ENCODE measurements at places on chromosomes 3 and 15.

DNA sequence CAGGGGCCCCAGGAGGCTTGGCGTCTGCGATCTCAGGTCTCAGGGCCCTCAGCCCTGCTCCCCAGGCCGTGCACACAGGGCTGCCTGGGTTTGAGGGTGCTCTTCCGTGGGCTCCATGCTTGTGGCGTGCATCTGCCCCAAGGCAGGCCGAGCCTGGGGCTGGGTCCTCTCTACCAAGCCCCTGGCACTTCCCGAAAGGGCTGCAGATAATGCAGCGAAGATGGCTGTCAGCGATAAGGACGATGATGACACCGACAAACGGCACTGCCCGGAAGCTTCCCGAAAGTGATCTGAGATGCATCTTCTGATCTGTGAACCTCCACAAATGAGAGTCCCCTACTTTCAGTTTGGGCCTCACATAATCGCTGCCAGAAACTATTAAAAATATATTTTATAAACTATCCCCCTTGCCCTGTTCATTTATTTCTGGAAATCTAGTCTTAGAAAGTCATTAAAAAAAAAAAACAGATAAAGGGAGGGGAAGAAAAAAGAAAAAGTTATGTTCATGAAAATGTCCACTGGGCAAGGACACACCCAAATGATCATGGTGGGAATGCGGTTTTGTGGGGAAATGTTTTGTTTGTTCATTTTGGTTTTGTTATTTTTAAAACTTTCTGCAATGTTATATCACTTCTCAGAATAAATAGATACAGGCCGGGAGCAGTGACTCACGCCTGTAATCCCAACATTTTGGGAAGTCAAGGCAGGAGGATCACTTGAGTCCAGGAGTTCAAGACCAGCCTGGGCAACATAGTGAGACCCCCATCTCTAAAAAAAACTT lies 51.5 kb downstream of the RPN1 start:
- DNase-seq: no peak

- no peak for DNase-seq
Observed at GRCh38 chr3:147367676-147368075, 38.7 kb downstream of the ZIC4 start.

GRCh38 chr3:190048932-190049441 lies 71.7 kb downstream of the P3H2 start:
- DNase-seq: peak; percentile 26

DNA sequence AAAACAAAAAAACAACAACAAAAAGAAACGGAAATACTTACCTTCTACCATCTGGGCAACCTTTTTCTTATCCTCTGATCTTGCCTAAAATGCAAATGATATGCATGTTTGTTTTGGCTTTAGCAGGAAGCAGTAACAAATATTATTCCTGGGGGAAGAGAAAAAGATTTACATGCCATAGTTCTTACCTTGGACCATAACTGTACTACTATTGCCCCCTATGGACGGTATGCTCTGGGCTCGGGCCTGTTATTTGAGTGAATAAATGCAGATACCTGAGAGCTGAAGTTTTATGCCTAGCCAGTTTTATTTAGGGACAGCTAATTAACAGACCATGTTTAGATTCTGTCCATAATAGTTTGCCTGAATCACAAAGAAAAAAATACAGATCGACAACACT lies 12.6 kb upstream of the STARD5 start:
- DNase-seq: no peak

DNA sequence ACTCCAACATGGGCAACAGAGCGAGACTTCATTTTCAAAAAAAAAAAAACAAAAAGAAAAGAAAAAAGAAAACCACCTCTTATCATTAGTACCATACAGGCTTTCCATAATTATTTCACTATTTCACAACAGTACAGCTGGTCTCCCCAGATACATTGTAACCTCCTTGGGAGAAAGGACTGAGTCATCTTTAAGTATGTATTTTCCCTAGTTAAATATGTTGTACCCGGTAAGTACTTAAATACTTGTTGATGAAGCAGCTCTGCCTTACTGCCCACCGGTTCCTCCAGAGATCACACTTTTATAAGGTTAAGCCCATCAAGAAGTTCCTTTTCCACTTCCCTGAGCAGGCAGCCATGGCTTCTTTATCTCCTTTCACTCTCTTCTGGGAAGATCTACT lies 789.5 kb upstream of the CFAP20DC start:
- DNase-seq: no peak

- DNase-seq: no peak
Observed at GRCh38 chr15:25668236-25668795, 194.8 kb downstream of the ATP10A start.

DNA sequence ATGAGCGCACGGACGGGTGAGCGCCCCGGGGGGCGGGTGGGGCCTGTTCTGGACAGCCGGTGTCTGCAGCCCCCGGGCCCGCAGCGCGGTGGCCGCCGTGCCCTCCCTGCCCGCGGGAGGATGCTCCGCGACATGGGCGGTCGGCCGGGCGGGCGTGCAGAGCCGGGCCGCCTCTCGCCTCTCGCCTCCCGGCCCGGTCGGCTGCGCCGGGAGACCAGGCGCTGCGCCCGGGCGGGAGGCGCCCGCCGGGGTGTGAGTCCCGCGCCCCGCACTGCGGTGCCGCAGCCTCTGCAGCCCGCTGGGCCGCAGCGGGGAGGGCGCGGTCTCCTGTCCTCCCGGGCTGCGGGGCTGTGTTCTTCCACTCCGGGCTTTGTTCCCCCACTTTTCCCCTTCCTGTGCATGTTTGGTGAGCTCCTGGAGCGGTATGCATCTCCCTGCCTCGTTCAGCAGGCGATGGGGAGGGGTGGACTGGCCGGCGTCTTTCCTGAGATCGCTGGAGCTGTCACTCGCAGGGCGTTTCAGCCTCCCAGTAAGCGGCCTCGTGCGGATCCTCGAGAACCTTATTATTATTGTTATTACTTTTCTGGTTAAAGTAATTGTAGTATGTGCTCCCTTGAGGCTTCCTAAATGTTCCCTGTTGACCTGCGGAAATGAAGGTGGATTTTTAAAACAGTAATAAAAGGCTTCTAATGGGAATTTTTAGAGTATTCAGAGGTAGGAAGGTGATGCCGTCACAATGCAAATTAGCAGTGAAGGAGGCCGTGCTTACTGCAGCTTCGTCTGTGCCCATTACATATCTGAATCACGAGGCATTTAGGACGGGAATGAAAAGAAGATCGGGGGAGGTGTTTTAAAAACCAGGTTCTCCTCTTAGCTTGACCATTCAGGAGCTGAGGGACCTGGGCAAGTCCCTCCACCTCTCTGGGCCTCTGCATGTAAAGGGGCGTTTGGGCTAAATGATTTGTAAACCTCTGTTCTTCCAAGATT lies 593 bp downstream of the TMOD2 start:
- peak; percentile 50 for DNase-seq

DNA sequence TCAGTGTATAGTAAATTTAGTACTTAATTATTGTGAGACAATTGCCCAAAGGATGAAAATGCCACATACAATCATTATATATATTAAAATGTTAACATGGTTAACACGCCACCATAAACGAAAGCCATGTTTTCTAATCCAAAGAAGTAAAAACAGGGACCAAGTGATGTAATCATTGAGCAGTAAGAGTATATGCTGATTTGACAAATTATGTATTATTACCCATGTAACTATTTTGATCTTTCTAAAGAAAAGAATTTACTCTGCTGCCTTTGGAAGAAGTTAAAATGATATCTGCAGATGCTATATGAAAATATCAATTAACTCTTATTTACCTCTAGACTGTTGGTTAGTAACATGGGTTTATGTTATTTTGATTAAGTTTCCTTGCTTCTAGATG lies 150.2 kb downstream of the NAALADL2 start:
- no peak for DNase-seq

DNA sequence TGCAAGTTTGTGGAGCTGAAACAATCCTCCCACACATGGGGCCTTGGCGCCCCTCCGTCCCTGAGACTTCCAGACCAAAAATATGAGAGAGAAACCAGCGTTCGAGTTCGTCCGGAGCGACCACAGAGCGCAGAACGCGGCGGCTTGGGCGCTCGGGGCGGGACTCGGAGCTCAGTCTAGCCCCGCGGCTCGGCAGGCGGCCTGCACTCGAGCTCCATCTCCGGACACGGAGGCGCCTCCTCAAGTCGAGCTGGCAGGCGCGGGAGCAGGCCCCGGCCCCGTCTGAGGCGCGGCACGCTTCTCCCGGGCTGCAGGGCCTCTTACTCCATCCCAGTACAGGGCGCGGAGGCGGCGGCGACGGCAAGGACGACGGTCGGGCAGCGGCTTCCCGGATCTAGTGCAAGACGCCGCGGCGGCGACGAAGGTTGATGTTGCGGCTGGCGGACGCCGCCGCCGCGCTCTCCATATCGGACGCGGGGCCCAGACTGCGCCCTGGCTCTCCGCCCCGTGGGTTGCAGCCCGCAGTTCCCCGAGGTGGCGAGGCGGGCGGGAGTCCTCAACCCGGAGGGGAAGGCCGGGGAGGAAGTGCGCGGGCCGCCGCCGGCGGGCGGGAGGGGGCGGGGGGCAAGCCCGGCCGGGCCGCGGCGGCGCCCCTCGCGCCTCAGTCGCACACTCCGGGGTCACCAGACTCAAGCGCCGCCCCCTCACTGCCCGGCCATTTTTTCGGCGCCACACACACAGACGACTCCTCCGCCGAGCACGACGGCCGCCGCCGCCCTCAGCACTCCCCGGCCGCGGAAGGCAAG lies 674 bp downstream of the MSL2 start:
- DNase-seq: peak; percentile 81

DNA sequence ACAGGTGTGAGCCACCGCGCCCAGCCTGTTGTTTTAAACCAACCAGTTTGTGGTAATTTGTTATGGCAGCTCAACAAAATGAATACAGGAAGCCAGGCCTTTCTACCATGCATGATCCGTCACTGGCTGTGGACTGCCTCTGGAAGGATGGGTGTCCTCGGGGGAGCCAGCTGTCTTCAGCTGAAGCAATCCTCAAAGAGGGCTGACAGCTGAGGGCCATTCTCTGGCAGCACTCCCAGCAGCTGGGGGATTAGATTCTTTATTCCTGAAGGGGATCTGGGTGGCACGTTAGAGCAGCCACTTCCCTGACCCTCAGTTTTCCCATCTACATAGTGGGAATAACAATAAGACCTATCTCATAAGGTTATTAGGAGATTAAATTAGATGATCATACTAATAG lies 24.4 kb downstream of the POLR2M start:
- no peak for DNase-seq

DNA sequence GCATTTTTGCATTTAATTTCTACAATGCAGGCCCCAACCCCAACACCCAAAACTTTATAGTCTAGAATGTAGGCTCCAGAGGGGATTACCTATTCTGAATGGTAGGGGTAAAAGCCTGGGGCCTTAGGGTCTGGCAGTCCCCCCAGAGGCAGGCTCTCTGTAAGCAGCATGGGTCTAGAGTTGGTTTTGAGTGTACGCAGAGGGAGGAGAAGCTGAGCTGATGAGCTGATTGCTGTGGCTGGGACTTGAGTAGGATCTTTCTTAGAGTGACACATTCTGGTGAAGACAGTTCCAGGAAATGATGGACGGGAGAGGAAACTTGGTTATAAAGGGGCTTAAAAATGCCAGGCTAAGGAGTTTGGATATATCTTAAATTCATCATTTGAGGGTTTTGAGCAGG lies 2.1 kb downstream of the LPP start:
- no peak for DNase-seq

Measured in testis (tissue), 5 donors.